SK-N-MC (cell line): ENCODE measurements at places on chromosomes 4 and X.
A peak's percentile ranks its signal among the peaks of the same experiment; 100 is the strongest.

- DNase-seq, result no peak
Measured at GRCh38 chrX:18173494-18174180, 47.0 kb downstream of the BEND2 start.

DNA sequence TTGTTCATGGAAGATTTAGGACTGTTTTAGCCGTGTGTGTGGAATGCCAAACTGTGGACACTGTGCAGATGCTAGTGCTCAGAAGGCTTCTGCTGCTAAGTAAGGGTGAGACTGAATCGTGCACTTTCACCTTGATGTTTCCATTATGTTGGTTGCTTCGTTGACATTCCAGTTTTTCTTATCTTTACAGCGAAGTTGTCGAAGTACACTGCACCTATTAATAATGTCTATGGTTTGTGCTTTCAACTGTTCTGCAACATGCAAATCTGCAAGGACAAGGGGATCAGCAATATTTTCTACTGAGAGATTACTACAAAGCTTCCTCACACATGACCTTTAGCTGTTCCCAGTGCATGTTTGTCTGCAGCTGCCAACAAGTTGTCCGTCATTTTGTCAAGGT, 67.7 kb downstream of the UGT2A3 start:
- no peak for DNase-seq

DNA sequence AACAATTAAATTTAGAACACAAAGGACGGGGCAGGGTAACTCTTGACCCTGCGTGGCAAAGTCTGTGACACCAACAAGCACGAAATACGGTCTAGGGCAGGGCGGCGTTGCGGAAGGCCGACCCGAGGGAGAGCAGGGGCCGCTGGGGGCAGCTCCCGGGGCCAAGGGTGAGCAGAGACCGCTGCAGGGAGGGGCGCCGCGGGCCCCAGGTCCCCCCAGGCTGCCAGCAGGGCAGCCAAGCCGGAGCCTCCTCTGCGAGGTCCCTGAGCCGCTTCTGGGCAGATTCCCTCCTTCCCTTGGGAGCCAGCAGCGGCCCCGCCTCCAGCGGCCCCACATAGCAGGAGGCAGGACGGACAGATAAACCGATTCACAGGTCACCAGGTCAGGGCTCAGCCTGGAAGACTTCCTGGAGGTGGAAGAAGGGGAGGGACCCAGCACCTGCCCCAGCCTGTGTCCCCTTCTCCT, 90.2 kb downstream of the FAM53A start:
- no peak for DNase-seq

DNA sequence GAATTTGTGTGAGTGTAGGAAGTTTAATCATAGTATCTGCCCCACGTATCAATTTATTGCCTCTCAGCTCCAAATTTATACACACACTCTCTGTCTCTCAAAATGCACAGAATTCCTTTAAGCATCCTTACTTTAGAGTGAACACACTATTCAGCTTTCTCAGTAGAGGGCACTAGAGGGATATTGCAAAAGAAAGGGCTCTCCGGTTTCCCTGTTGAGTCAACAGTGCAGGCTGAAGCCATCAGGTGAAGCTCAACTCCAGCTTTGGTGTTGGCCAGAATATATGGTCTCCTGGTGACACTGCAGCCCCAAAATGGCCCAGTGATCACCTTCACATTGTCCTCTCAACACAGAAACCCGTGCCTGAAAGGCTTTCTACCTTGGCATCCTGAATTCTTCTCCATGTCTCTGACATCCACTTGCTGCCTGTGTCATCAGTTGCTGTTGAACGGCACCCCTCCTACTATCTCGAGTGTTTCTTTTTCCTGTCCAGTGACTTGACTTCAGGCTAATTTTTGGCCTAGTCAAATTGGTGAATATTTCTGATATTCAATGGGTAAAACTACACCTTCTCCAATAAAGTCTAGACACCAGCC, 670.5 kb downstream of the GABRG1 start:
- DNase-seq, result peak; percentile 52

- DNase-seq, result no peak
Measured at GRCh38 chr4:3520276-3520675, 11.9 kb downstream of the LRPAP1 start.

DNA sequence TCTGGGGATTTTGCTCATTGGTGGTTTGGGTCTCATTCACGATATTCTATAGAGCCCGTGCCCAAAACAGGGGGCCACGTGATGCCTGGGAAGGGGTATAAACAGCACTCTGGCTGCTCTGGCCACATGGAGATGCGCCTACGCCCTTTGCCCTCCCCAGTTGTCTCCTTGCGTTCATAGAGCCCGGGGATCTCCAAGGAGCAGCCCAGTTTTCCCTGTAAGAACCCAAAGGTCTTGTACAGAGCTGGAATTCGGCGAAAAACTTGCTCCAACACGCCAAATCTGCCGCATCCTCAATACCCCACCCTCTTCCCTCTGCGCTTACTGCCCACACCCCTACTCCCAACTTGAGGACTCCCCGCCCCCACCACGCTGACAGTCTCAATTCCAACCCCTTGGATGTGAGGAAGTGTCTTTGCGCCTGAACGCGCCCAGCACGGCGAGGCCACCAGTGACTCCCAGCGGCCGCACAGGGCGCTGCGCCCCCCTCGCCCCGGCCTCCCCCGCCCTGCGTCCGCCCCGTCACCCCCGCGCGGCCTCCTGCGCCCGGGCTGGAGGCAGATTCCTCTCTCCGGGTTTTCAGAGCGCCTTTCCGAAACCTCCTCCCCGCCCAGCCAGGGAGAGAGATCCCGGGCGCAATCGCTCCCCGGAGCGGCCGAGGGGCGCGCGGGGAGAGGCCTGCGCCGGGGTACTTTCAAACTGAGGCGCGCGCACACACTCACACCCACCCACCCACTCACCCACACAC, at the start of gene NHS:
TSS of gene NHS (plus strand) at position 582 of the 748 bp plus-strand sequence. CDS start 558 bp downstream, outside the sequence.
- DNase-seq, result no peak

DNA sequence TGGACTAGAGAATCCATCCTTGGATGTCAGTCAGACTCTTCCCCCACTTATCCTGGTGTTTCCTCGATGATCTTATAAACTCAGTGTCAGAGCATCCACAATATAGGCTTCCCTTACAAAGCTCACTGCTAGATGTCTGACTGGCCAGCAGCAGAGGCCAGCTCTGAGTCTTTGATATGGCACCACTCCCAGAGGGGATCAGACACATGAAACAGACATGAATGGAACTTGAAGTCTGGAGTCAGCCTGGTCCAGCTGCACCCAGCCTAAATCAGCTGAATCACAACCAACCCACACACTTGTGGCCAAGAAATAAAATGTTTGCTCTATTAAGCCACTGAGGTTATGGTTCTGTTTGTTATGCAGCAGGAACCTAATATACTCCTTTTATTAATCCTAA, 129.6 kb upstream of the MED14 start:
- no peak for DNase-seq

- DNase-seq, result no peak
Measured at GRCh38 chrX:29215251-29215650, 628.0 kb downstream of the IL1RAPL1 start.

DNA sequence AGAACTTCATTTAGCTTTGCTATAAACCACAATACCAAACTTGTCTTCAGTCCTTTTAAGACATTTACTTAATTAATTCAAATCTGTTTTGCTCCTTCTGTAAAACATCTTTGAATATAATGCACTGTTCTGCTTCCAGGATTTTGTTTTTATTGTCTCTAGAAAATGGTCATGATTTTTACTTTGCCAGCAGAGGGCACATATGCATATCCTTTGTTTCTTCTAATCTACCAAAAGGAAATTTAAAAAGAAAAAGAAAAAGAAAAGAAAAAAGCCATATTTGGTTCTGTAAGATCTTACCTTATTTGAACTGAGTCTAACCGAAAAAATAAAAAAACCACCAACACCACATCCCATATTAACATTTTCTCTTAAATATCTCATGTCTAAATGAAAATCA, 101.9 kb upstream of the CCSER1 start:
- no peak for DNase-seq

DNA sequence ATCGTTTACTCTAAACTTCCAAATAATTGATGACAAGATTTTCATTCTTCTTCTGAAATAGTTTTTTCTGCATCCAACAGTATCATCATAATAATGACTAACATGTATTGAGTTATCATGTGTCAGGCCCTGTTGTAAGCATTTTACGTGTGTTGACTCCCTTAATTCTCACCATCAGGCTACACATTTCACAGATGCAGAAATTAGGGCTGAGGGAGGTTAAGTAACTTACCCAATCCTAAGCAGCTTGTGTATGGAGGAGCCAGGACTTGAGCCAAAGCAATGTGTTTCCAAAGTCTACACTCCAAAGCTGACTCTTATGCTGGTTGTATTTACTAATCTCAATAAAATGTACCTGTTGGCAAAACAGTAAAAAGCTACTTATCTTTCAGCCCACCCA, 11.2 kb upstream of the KDR start:
- DNase-seq, result no peak

- no peak for DNase-seq
Measured at GRCh38 chrX:106484233-106484632, 127.5 kb upstream of the RADX start.

DNA sequence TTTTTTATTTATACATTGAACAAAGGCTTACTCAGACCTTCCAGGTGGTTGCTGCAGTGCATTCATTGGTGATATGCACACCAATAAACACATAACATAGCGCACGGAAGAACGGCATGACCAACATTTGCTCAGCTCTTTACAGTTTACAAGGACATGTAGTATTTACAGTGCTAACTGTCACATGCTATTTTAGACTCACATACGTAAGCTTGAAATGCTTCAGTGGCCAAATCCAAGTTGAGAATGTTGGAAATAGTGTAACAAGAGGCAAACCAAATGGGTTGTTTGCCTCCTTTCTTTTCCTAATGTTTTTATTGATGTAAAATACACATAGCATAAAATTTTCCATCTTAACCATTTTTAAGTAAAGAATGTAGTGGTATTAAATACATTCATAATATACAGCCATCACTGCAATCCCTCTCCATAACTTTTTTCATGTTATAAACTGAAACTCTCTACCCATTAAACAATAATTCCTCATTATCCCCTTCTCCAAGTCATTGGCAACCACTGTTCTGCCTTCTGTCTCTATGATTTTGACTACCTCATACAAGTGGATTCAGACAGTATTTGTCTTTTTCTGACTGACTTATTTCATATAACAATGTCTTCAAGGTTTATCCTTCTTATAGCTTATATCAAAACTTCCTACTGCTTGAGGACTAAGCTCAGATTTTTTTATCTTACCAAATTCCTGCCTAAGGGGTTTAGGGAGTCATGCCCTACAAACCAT, 1722.9 kb upstream of the AGA start:
- DNase-seq, result no peak

GRCh38 chrX:72100824-72101351, 30.8 kb downstream of the RTL5 start:
- no peak for DNase-seq

DNA sequence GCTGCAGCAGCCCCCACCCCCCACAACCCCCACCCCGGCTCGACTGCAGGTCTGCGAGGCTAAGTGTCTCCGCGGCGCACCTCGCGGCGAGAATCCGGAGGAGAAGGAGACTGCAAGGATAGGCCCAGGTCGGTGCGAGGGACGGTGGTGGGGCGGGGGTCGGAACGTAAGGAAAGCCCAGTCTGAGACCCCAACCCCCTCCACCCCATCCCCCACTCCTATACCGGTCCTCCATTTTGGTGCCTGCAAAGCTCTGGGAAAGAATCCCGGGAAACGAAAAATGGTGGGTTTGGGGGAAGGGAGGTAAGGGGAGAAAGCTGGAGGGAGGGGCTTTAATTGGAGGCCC, 614 bp downstream of the BEX3 start:
- no peak for DNase-seq

DNA sequence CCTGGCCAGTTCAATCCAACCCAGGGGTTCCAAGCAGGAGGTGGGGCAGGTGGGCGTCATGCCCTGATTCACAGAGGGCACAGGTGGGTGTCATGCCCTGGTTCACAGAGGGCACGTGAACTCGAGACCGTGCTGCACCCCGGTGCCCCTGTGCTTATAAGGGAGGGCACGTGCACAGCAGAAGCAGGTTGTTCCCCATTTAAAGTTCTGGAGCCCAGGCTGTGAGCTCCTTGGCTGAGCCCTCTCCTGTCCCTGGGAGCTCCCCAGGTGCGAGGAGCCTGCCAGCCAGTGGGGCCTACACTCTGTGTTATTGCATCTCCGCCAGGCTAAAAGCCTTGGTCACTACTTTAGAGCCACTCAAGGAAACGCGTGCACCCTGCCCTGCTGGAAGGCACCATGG, 3.2 kb upstream of the CPZ start:
- DNase-seq, result no peak

- DNase-seq, result peak; percentile 93
Measured at GRCh38 chrX:3550160-3550751, 163.2 kb downstream of the PRKX start.

DNA sequence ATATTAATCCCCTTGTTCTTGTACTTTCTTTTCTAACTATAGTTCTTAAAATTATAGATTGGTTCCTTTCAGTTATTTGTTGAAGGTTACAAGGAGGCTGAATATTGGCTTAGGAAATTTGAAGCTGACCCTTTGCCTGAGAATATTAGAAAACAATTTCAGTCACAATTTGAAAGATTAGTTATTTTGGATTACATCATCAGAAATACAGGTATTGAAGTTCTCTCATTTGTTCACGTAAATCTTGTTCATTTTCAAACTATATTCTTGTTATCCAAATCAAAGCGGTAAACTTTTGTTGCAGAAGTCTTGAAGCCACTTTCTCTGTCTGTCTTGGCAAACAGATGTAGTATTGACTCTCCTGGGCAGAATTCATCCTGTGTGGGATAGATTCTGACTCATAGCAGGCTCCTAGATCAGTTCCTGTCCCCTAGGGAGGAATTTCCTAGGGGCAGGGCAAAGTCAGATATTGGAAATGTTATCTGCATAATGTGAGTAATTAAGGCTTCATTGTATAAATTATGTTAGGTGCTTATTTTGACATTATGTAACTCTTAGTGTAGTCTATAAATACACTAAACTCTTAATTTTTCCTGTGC, 25.2 kb downstream of the PI4K2B start:
- no peak for DNase-seq

- DNase-seq, result peak; percentile 45
Measured at GRCh38 chr4:69689599-69689998, 36.6 kb upstream of the UGT2A1 start.

GRCh38 chr4:71857713-71858451, 74.0 kb upstream of the GC start:
- no peak for DNase-seq

- no peak for DNase-seq
Measured at GRCh38 chr4:54568184-54568583, 89.6 kb upstream of the KIT start.

DNA sequence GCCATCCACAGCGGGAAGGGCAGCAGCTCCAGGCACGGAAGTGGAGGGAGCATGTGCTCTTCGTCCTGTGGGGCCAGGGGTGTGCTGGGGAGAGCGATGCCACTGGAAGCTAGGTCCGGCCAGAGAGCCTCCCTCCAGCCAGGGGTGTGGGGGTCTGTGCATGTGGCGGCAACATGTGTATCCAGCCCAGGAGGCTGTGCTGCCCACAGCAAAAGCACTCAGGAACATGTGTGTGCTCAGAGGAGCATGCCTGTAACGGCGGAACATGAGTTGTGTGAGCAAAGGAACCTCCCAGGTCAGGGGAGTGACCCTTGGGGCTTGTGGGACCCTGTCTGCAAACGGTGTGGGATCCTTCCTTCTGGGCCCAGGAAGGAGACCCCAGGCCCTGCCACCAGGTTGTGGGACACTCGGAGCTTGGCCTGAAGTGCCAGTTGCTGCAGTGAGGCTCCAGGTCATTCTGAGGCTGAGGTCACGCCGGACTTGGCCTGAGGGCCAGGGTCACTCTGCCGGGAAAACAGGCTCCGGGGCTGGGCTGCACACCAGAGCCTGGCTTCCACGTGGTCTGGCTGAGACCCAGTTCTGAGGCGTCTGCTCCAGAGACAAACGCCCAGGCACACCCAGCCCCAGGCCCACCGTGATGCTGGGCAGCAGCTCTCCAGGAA, 37.2 kb downstream of the CPLX1 start:
- no peak for DNase-seq
